Stimulated activated CD4-positive, alpha-beta T cell treated with anti-CD3 and anti-CD28 coated beads, TNF-alpha, amount 100 ng/mL, for 4 hours (primary cell): ENCODE measurements at places on chromosomes 11 and 22.

- no peak for DNase-seq
These were observed 339.7 kb downstream of the CTTN start for GRCh38 chr11:70737816-70738630.

GRCh38 chr11:68141246-68142027, 20.2 kb upstream of the CHKA start:
- DNase-seq = no peak

DNA sequence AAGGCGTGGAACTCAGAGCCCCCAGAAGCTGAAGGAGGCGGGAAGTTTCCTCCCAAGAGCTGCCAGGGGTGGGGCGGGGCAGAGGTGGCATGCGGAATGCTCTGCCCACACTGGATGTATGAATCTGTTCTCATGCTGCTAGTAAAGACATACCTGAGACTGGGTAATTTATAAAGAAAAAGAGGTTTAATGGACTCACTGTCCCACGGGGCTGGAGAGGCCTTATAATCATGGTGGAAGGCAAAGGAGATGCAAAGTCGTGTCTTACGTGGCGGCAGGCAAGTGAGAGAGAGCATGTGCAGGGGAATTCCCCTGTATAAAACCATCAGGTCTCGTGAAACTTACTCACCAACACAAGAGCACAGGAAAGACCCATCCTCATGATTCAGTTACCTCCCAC, 57.6 kb downstream of the SMIM38 start:
- DNase-seq = no peak

GRCh38 chr11:126387857-126388256, 32.4 kb downstream of the ST3GAL4 start:
- DNase-seq = no peak

DNA sequence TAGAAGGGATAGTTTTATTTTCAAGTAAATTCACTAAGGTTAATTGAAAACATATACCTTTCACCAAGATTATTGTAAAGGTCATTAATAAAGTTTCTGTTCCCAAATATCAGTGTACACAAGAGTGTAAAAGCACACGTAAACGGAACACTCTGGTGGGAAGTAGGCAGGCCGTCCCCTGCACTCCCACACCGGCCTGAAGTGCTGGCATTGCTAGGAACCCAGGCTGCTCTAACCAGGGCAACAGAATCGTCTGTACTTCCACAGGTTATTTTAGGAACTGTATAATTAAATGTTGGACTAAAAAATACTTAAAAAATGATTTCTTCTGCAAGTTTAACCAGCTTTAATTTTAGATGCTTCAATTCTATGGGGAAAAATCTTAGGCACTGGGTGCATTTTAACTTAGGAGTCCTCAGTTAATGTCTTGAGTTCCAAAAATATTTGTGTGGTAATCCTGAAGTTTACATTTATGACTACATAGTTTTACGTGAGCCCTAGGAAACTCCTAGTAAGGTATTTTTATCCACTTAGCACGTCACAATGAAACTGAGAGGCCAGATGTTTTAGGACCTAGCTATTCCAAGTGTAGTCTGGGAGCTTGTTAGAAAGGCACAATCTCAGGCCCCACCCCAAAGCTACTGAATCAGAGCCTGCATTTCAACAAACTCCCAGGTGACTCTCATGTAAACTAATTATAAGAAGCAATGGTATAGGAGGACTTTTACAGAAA, 31.2 kb downstream of the KMT5B start:
- DNase-seq = no peak

DNA sequence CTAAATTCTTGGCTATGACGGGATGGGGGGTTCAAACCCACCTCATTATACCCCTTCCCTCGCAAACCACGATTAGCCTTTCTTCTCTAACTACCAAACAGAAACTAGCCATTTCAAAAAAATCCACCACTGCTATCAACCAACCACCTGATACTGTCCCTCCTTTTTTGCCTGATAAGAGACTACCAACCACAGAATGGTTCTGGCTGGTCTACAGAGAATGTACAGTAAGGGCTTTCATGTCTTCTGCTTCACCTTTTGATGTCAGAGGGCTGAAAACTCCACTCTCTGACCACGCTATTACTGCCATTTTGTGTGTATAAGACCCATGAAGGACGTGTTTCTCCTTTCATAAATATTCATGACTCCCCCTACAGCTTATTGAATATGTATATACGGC, 19.1 kb downstream of the RIC3 start:
- DNase-seq = no peak

DNA sequence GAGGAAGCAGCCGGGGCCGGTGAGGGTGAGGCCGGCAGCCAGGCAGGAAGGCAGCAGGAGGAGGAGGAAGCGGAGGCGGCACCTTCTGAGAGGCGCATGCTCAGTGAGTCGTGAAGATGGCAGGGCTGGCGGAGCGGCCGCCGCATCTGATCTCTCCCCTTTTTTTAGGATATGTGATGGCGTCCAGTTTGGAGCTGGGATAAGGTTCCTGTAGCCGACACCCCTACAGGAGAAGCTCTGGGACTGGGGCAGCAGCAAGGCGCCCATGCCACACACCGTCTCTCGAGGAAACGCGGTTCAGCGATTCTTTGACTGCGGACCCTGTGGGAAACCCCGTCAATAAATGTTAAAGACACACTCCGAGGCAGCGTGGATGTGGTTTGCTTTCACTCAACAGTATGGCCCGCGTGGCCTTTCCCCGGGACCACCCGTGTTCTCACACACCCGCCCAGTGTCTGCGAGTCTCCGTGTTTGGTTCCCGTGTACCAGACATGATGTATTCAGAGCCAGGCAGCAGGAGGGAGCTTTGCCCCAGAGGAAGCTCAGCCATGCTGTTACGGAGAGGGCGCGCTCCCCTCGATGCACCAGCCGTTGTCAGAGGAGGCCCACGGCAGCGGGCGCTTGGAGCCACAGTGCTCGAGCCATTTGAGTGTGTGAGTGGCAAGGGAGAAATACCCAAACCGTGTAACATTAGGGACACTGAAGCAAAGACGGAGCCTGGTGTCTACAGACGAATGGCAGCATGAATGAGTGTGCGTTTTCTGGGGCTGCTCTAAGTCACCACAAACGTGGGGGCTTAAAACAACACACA, 27.7 kb upstream of the PARVB start:
- peak; percentile 58 for DNase-seq

DNA sequence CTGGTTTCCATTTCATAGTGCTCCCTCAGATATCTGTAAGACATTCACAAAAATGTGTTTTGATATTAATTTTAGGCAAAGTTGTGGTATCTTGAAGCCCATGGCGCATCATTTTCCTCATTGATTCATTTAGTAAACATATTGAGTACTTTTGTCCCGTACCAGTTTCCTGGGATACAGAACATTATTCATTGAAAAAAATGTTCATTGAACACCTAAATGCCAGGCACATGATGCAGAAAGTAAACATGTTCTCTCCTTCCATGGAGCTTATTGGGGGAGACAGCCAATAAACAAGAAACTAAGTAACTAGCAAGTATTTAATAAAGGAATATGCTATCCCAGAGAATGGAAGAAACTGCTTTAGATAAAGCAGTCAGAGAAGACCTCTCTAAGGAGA, 195.0 kb downstream of the UVRAG start:
- no peak for DNase-seq

DNA sequence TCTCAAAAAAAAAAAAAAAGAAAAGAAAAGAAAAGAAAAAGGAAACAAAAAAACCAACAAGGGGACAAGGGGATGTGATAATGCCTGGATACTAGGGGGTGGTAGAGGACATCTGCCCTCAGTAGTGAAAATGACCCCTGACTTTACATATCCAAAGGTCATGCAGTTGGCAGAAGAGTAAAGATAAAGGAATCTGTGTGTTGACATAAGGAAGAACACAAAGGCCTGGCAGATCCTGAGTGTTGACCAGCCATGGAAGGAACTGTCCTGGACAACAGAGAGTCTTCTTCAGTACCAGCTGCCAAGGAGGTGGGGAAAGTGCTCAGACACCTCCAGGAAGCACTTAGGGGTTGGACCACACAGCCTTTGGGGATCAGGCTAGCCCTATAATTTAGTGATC, 12.6 kb downstream of the SLC43A1 start:
- DNase-seq = no peak

DNA sequence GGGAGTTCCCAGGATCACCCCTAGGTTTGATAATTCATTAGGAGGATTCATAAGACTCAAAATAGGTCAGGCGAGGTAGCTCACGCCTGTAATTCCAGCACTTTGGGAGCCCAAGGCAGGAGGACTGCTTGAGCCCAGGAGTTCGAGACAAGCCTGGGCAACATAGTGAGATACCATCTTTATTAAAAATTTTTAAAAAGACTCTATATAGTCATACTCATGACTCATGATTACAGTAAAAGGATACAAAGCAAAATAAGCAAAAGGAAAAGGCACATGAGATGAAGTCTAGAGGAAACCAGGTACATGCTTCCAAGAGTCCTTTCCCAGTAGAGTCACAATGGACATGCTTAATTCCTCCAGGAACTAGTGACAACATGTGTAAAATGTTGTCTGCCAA, 13.9 kb upstream of the PTS start:
- no peak for DNase-seq

- no peak for DNase-seq
These were observed 3.1 kb downstream of the CELSR1 start for GRCh38 chr22:46534177-46534776.

DNA sequence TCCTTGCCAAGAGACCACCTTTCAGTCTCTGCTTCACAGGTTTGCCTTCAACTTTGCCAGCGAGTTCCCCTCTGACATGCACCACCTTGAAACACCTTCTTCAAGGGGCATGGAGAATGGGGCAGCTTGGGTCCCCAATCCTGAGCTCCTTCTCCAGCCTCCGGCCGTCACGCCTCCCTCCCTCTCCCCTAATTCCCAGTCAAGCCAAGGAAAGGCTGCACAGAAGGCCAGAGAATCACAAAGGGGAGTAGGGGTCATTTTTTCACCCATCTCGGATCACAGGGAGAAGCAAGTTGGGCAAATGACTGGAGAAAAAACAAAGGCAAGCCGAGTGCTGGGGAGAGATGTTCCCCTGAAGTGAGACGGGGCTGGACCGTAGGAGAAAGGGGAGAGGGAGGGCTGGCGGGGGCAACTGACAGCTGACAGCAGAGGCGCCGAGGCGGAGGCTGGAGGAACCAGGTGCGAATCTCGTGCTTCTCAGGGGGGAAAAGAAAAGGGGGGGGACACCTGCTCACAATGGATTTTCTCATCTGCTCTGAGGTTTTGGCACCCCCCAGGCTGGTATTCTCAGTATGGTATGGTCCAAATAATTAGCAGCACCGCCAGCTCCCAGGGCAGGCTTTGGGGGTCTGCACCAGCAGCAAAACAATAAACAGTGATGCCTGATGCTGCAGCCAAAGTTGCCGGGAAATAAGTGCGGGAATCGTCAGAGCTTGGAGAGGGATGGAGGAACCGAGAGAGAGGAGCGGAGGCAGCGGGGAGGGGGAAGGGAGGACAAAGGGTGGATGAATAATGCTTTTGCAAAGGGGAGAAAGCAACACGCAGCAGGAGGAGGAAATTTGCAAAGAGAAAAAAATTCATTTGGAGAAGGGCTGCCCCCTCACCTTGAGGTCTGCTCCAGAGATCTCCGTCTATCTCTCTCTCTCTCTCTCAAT, 644 bp downstream of the YPEL4 start:
- no peak for DNase-seq

DNA sequence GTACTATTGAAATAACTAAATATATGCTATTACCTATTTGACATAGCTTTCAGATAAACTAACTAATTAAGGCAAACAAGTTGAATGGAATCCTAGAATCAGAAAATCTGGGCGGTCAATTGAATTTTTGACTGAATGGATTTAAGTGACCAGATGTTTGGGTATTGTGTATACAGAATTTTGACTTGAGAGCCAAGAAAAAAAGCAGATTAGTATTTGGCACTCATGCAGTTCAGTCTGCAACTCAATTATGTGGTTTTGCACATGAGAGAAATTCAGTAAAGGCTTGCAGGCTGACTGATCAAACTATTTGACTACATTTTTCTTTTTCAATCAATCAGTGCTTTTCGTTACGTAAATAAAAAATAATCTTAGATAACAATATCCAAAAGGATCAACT, 254.8 kb downstream of the GUCY1A2 start:
- DNase-seq = no peak

GRCh38 chr22:31938296-31938695, 6.0 kb upstream of the YWHAH start:
- DNase-seq = no peak

- no peak for DNase-seq
These were observed 69.9 kb downstream of the JRKL start for GRCh38 chr11:96459751-96460150.

GRCh38 chr11:74417379-74417804, 19.2 kb upstream of the PGM2L1 start:
- no peak for DNase-seq

DNA sequence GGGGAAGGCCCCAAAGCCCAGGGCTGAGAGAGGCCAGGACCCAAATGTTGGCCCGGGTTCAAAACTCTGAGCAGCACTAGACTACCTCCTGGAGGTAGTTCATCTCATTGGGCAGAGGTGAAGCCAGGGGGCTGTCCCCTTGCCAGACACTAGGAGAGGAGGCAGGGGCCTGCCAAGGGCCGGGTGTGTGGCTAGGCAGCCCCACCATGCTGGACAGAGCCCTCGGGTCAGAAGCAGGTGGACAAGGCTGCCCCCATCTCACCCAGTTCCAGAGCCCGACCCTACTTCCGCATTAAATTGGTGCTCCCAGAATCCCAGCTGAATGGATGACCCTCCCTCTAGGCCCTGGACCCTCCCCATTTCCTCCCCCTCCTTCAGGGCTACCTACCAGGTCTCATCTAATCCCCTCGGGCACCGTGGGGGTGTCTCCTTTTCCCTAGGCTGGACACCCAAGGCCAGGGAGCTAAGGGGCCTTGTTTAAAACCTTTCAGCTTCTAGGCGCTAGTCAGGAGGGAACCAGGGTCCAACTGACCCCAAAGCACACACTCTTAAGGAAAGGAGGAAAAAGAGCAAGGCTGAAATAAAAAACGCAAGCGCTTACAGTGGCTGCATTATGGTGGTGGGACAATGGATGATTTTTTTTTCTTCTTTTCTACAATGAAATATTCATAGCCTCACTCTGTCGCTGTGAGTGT, 72.1 kb upstream of the TCF20 start:
- DNase-seq = no peak

GRCh38 chr11:74634537-74634936, 42.2 kb downstream of the POLD3 start:
- no peak for DNase-seq

- DNase-seq = no peak
These were observed 28.7 kb downstream of the CADM1 start for GRCh38 chr11:115475564-115475963.
